ENCODE measurements at places on chromosomes 11 and 22. TPM values are rescaled to one million over a fixed set of nuclear protein-coding genes. Genes with fewer than 3 reads are reported as not detected.

DNA sequence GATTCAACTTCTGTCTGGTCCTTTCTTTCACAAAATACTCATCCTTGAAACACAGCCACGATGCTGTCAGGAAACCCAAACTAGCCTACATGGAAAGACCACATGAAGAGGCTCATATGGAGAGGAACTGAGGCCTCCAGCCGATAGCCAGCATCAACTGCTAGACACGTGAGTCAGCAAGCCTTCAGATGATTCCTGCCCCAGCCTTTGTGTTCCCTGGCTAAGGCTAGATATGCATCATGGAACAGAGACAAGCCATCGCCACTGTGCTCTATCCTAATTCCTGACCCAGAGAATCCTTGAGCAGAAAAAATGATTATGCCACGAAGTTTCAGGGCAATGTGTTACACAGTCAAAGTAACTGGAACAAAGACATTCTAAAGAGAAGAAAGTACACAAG lies 75.5 kb downstream of the ENTHD1 start:
- no peak for DNase-seq

DNA sequence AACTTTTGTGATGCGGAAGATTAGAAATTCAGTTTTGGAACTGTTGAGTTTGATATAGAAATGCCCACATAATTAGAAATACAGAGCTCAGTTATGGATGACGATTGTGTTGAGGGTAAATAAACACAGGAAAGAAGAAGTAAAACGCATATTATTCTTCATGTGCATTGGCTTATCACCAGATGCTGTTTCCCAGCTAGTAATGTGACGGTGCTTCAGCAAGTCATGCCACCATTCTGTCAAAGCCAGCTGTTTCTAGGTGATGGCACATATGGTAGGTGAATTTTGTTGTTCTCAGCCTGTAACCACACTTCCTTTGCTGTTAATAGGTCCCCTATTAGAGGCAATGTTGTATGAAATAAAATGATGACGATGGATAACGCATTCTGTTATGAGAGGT lies 68.9 kb downstream of the C11orf65 start:
- no peak for DNase-seq

- peak; percentile 83 for DNase-seq
These were observed 2.9 kb downstream of the RPL3 start for GRCh38 chr22:39316440-39317083.

DNA sequence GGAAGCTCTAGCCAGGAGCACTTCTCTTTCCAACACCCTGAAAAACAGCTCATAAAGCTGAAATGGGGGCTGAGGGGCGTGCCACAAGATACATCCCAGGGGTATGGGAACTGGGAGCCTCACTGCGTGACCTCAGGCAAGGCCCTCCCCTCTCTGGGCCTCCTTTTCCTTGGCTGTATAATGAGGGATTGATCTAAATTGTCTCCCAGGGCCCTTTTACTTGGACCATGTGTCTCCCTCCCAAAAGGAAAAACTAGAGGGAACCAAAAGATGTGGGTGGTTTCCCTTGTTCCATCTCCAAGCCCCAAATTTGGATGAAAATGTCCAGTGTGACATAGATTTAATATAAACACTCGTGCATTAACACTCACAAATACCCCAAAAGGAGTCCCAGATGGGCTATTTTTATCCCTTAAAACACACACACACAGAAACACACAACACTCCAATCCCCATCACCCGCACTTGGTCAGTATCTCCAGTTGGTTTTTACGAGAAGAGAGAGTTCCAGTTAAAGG lies 25.9 kb upstream of the SMTN start:
- DNase-seq, result no peak

Gene LMO1
- total RNA-seq, result not detected

- DNase-seq, result no peak
These were observed 2.8 kb downstream of the SPON1 start for GRCh38 chr11:13965337-13965736.

DNA sequence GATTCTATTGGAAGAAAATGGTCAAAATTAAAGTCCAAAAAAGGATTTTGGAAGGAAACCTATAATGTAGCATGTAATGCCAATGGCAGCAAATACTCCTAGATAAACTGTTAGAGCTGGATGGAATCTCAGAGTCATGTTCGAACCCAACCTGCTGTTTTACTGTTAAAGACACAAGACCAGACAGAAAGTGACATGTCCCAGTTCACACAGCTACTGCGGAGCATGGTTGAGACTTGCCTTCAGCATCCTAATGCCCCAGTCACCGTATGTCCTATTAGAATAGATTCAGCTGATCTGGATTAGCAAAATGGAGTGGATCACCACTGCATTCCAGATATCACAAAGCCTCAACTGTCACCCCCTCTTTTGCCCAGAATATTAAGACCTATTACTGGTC lies 14.9 kb downstream of the PISD start:
- no peak for DNase-seq

- no peak for DNase-seq
These were observed 254.3 kb upstream of the SESN3 start for GRCh38 chr11:95485115-95485900.

Gene CCDC87
- total RNA-seq, result 0.17 TPM

DNA sequence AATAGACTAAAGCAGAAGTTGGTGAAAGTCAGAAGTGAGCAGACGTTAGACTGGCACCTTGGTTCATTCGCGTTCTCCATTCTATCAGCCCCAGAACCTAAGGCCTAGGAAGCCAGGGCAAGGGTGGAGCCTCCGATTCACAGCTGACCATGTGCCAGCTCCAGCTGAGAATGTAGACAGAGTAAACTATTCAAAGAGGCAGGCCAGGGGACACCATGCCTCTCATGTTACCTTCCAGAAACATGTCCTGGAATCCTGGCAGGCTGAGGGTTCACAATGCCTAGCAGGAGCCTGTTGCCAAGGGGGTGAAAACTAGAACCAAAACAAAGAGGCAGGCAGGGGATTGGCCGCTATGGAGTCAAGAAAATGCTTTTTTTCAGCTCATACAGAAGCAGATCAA lies 224.4 kb upstream of the POU2AF2 start:
- DNase-seq, result no peak

Gene NXPE1
- not detected for total RNA-seq

Gene CFAP300
- not detected for total RNA-seq

DNA sequence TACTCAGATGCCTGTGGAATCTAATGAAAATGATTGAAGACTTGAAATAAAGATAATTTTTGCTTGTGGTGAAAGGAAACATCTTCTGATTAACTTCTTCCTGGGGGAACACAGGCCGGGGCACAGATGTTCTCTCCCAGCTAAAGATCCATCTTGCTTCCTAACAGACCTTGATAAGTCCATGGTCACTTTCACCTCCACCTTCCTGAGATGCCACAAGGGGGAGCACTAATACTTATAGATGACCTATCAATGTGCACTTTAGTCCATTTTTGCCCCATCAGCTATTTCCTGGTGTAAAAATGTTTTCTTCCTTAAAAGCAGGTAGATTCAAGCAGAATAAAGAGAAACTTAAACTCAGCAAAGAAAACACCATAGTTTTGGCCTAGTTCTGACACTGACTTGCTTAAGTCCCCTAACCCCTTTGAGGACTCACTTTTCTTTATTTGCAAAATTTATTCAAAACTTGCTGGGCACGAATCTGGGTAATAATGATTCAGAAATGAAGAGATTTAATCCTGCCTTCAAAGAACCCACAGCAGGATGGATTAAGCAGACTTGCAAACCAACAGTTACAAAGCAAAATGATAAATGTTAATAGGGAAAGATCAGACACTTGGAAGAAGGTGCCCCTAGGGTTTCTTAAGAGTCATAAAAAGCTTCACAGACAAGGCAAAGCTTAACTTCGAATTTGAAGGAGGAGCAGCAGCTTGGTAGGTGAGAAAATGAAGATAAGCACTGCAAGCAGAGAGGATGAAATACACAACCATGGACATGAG lies 158.7 kb downstream of the RAB38 start:
- peak; percentile 77 for DNase-seq

- DNase-seq, result no peak
These were observed 1054.3 kb upstream of the TENM4 start for GRCh38 chr11:80495116-80495515.

Gene SPCS2
- 212 TPM for total RNA-seq

DNA sequence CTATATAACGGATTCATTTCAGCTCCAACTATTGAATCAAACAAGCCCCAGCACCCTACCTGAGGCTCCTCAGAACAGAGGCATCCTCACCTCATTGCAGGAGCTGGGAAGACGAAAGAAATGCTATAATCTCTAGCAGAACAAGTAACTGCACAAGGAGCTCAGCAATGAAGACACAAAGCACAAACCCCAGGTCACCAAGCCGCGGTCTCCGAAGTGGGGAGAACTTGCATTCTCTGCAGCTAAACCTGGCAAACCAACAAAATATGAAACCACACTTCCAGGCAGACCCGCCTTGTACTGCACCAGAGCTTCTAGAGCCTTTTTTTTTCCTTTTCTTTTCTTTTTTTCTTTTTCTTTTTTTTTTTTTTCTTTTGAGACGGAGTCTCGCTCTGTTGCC lies 21.8 kb upstream of the CD5 start:
- no peak for DNase-seq

DNA sequence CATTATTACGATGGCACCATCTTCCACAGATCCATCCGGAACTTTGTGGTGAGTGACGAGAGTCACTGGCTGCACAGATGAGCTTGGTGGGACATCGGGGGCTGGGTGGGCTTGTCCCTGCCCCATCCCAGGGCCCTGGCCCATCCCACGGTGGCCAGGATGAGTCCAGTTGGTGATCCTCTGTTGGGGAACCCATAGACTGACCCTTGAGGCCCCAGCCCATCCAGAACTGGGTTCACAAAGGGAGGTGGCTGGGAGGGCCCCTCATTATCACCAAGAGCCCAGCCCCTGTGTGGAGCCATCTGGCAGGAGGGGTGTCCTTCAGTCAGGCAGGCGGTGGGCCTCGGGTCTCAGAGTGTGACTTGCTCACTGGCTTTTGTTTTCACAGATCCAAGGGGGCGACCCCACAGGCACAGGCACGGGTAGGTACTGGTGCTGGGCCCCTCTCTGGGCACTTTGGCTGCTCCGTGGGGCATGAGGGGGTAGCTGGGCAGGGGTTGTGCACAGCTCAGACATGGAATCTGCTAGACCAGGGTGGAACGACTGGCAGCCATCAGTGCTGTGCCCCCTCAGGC lies 22.0 kb downstream of the PPIL2 start:
- DNase-seq, result no peak

DNA sequence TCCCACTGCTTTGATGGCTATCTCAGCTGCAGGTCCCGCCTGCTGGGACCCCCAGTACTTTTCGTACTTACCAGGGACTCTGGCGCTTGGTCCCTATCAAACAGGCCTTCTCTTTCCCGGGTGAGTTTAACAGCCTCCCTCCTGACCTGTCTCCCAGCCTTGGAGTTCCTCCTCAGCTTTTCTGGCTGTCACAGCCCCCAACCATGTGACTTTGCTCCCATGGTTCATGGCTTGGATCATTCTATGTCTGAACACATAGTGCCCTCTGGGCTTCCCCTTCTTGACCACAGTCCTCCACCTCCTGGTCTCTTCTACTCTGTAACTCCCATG lies 56.9 kb downstream of the PARVA start:
- no peak for DNase-seq

GRCh38 chr11:23540101-23540561 lies 679.9 kb upstream of the CCDC179 start:
- DNase-seq, result peak; percentile 33

DNA sequence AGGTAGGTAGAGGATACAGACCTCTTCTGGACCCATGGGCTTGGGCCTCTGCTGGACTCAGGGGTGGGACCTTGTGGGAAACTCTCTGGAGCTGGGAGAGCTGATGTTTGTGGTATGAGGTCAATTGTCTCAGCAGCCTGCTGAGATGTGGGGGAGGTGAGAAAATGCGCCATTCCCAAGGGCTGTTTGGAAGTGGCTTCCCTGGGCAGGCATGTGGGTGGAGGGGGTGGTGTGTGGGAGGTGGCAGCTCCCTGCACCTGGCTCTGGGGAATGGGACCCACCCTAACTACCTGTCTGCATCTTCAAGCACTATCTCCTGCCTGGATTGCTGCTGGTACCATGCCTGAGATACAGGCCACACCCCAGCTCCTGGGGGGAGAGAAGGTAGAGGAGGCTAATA lies 97.4 kb upstream of the THY1 start:
- no peak for DNase-seq

Gene OR2AG1
- not detected for total RNA-seq
